ENCODE measurements at places on chromosomes 7 and 10. TPM values are rescaled to one million over a fixed set of nuclear protein-coding genes. Genes with fewer than 3 reads are reported as not detected.

DNA sequence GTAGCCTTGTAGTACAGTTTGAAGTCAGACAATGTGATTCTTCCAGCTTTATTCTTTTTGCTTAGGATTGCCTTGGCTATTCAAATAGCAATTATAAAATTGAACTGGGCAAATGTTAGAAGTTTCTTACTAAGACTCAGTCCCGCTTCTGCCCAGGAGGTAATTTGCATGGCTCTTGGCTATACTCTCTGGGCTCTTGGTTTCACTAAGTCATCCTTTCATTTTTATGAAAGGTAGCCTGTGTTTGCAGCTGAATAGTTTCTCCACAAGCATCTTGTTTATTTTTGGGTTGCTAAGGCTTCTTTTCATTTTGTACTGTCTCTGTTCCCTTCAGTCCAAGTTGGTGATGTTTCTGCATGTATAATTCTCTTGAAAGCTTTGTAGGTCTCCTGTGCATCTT, 340.6 kb downstream of the SH2D4B start:
- no peak for DNase-seq

PNLIPRP1 gene
- polyA plus RNA-seq: 0.15 TPM

- DNase-seq: no peak
Observed at GRCh38 chr10:33746836-33747268, 412.4 kb upstream of the NRP1 start.

- no peak for DNase-seq
Observed at GRCh38 chr7:120190566-120190965, 82.4 kb upstream of the KCND2 start.

DNA sequence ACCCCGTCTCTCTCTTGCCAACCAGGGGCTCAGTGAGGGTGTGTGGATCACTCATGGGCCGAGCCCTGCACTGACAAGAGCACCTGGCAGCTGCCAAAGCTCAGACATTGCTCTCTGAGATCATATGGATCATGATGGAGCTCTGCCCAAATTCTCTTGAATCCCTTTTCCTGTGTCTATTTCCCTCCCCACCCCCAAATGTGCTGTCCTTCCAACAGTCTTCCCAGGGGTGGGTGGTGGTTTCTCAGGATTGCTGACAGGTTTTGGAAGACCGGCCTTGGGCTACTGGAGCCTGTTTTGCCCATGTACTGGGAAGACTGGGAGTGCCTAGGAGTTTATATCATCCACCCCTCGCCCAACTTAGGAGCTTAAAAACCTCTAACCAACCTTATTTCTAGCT, 10.5 kb downstream of the ARHGAP22 start:
- DNase-seq: no peak
